ENCODE measurements at places on chromosomes 3 and 15.

DNA sequence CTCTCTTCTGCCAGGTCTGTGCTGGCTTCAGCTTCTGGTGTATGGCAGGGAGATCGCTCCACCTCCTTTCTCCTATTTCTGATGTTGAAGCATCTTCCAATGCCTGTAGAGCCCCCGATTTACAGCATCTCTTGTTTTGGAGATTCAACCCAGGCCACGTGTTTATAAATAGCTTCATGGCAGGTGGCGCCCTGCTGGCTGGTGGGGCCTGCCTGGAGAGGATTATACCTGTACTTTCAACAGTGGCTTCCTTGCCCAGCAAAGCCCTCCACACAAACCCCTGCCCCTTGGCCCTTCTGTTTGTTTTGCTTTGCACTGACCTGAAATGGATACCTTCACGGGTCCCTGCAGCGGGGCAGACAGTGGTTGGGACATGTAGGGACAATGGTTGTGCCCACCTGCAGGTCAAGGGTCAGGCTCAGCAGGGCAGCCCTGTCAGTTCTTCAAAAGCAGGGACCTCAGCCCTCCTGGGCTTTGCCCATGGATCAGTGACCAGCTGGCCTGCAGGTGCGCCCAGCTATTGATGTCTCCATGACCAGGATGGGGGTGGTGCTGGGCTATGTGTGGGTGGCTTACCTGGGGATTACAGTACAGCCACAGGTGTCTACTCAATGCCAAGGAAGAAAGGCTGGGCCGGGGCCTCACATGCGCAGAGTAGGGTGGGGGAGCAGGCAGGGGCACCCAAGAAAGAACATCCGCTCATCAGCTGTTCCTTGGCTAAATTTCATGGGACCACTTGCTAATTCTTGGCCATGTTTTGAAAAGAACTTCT is 112.7 kb upstream of the PRR23C start:
- DNase-seq, result no peak

DNA sequence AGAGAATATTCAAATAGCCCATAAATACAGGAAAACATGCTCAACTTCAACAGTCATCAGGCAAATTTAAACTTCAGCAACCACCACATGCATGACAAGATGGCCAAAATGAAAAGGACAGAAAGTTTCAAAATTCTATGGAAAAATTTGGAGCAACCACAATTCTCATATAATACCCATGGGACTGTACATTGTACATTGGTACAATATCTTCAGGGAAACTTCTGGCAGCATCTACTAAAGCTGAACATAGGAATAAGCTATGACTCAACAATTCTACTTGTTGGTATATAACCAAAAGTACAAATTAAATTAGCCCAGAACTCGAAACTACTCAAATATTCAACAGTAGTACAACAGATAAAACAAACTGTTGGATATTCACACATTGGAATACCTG is 847.6 kb downstream of the TBL1XR1 start:
- DNase-seq, result no peak

GRCh38 chr15:49769225-49769624 is 148.4 kb downstream of the DTWD1 start:
- DNase-seq, result no peak

- DNase-seq, result no peak
These were observed 31.2 kb upstream of the MYO5C start for GRCh38 chr15:52326756-52327155.

- DNase-seq, result no peak
These were observed 159.8 kb upstream of the NR2E3 start for GRCh38 chr15:71650603-71651002.

- DNase-seq, result no peak
These were observed 113.4 kb downstream of the PLCH1 start for GRCh38 chr3:155631323-155632019.

DNA sequence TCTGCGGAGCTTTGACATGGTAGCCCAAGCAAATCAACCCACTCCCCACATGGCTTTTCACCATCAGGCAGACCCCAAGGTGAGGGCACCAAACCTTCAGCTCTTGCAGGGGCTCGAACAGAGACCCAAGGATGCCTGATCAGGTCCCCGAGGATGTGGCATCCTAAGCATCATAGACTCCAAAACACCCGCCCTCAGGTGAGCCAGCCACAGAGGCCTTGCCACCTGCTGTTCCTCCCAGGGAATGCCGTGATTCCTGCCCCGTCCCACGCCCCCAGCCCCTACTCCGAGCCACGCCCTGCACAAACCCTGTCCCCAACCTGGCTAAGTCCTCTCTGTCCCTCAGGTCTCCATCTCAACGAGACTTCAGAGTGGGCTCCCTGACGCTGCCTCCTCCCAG is 34.7 kb upstream of the SLC41A3 start:
- no peak for DNase-seq

GRCh38 chr15:98717371-98717770 is 69.0 kb downstream of the IGF1R start:
- DNase-seq, result no peak

DNA sequence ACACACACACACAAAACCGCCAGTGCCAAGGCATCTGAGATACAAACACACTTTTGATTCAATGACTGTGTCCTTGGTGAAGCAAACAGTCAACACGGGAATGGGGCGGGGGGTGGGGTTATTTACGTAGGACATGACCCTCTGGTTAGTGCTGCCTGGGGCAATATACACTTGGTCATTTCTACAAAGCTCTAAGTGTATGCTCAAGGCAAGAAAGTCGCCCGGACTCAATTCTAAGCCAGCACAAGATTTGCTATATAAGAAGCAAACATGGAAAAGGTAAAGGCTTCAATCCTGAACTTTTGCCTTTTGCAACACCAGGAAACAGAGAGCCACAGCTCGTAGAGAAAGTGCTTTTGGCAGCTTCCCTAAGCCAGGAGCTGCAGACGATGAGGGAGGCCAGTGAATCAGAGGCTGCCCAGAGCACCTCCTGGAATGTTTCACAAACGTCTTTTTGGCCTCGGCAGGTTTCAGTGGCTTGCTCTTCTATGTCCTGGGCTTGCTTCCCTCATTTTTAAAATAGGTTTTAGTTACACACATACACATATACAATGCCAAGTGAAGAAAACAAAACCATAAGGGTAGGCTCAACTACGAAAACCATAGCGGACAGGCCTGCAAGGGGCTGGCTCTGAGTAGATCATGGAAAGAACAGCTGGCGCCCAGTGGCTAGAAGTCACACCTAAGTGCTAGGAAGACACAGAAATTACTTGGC is 73.6 kb downstream of the TM4SF4 start:
- DNase-seq, result no peak

- DNase-seq, result no peak
These were observed 73.1 kb downstream of the TFG start for GRCh38 chr3:100782348-100782747.

GRCh38 chr15:38521316-38521715 is 43.3 kb downstream of the RASGRP1 start:
- DNase-seq, result no peak

DNA sequence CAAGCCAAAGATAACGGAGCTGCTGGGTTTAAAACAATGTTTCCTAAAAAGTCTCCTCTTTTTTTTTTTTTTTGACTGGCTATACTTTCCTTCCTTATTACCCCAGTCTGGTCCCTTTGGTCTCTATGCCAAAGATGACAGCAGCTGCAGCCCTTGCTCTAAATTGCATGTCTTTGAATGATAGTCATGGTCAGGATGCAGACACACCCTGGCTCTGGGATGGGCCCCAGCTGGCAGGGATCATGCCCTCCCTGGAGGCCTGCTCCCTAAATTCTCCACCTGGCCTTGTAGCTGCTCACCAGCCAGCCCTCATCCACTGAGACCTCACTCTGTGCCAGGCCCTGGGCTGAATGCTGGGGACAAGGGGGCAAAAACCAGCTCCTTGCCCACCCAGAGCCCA is 95.8 kb downstream of the MESD start:
- no peak for DNase-seq

- no peak for DNase-seq
These were observed 301.0 kb upstream of the UMPS start for GRCh38 chr3:124429129-124429815.

GRCh38 chr3:179000659-179001058 is 71.0 kb downstream of the ZMAT3 start:
- DNase-seq, result no peak

- DNase-seq, result no peak
These were observed 65.6 kb downstream of the WDR72 start for GRCh38 chr15:53693729-53694475.

- no peak for DNase-seq
These were observed 3.7 kb downstream of the IGF2BP2 start for GRCh38 chr3:185820973-185821758.

GRCh38 chr3:89332793-89333192 is 225.4 kb downstream of the EPHA3 start:
- DNase-seq, result no peak

DNA sequence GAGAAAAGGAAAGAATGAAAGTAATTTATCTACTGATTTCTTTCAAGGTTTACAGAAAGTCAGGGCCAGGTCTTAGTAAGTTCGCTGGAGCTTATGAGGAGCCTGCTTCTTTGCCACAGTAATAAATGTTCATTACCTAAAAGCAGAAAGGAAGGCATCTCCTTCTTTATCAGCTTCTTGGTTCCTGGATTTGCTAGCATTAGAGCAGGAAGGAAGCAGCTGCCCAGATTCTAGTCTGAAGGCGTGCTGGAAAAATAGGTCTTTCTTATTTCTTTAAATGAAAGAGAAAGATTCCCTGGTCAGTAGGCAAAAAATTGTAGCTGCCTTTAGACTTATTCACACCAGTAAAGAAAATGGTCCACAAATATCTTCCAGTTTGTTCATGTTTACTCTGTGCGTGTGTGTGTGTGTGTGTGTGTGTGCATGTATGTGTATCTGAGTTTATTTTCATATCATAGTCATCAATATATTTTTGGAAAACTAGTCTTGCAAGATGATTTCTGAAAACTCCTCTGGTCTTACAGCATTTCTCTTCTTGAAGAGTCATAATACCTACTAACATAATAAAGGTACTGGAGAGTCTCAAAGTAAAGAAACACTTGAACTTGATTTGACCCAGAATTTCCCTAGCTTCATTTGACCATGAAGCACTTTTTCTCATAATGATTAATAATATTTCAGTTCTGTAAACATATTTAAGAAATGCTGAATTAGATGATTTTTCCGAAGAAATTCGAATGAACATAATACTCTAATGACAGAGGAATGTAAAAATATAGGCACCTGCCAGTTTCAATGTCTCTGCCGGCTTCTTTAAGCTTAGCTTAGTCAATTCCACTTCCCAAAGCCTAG is 255.3 kb upstream of the ZPLD1 start:
- no peak for DNase-seq

DNA sequence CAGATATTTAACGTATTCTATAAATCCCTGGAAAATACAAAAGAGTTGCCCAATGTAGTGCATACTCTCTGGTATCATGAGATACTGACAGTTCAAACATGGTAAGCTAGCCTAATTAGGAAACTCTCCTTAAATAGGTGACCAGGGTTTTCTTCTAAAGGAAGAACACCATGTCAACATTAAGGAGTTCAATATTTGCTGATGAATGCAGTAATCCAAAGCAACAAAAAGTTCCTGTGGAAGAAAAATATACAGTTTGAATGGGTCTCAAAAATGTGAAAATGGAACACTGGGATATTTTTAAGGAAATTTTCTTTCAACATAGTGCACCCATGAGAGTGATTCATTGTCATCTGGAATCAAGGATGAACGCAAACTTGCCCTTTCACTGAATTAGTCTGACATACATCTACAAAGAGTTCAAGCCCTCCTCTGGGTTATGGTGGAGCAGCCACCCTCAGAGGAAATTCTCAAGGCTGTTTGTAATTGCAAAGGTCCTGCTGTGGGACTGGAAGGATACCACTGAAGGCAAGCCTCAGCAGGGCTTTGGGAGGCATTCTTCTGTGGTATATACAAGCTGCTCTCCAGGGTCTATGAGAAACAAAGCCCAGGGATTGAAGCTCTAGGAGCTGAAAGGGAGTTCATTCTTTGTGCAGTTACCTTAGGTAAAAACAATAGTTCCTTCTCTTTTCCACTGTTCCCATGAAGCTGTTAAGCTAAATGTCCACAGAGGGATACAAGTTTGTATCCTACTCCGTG is 700.3 kb downstream of the TUSC7 start:
- no peak for DNase-seq

- DNase-seq, result no peak
These were observed 538.1 kb downstream of the MAGI1 start for GRCh38 chr3:65500398-65501306.

DNA sequence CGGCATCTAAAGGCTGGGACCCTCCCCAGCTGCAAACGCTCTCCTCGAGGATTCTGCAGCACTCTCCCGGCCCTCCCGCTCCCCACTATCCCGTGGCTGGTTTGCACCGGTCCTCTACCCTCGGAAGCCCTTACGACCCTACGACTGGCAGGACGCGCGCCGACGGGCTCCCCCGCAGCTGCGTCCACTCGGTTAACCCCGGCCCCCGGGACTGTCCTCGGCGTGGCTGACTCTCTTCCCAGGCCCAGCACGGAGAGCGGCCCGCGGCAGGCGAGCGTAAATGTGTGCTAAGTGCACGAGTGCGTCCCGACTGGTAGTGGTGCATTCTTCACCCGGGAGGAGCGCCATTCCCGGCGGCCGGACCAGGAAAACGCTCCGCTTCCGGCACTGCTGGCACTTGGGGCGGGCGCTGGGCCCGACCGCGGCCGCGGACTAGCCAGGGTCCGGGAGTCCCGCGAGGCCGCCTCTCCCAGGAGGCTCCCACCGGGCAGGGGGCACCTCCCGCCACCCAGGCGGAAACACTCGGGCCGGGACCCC is 508 bp downstream of the GORASP1 start:
- no peak for DNase-seq

DNA sequence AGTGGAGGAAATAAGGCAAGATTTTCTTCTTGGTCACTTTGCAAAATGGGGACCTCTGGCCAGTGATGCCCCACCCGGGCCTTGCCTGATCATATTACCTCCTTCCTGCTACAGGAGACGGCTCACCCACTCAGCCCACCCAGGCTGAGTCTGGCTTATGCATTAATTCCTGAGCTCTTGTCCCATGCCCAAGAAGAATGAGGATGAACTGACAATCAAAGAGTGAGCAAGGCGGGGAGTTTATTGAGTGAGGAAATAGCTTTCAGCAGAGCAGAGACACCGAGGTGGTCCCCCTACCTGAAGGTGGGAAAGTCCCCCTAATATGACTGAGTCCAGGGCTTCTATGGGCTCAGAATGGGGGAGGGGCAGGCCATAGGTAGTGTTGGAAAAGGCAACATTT is 107.5 kb downstream of the EOMES start:
- no peak for DNase-seq

DNA sequence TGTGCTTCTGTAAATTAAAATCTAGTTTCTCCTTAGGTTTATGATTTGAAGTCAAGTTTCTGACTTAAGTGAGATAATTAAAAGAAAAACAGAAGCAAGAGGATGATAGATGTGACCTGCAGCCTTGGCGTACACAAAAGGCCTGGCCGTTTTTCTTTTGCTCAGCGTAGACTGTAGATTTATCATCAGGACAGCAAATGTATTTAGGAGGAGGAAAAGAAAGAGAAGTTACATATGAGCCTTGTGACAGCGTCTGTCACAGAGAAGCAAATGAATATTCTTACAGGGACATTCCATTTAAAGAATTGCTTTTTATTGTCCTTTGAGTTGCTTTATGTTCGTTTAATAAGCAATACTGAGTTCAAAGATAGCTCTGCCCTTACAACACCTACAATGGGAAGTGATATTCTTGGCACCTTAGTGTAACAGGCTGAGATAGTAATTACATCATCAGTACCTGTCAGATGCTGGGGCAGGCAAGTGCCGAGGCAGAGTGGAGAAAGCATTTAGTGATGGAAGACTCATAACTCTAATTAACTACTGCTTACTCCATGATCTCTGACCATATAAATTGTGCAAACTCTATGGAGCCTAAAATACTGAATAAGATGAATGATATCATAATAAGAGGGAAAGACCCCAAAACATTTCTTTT is 311.5 kb downstream of the MFSD1 start:
- no peak for DNase-seq

- DNase-seq, result no peak
These were observed 13.8 kb downstream of the NBEAL2 start for GRCh38 chr3:46993292-46993691.

GRCh38 chr3:4864503-4864902 is 114.7 kb upstream of the BHLHE40 start:
- no peak for DNase-seq
